ENCODE measurements at places on chromosomes 3 and 15. TPM values are rescaled to one million over a fixed set of nuclear protein-coding genes. Genes with fewer than 3 reads are reported as not detected.

Gene ZNF620
- total RNA-seq = 3.2 TPM

Gene FOXL2
- total RNA-seq = 0.14 TPM

Gene SPINK8
- not detected for total RNA-seq

DNA sequence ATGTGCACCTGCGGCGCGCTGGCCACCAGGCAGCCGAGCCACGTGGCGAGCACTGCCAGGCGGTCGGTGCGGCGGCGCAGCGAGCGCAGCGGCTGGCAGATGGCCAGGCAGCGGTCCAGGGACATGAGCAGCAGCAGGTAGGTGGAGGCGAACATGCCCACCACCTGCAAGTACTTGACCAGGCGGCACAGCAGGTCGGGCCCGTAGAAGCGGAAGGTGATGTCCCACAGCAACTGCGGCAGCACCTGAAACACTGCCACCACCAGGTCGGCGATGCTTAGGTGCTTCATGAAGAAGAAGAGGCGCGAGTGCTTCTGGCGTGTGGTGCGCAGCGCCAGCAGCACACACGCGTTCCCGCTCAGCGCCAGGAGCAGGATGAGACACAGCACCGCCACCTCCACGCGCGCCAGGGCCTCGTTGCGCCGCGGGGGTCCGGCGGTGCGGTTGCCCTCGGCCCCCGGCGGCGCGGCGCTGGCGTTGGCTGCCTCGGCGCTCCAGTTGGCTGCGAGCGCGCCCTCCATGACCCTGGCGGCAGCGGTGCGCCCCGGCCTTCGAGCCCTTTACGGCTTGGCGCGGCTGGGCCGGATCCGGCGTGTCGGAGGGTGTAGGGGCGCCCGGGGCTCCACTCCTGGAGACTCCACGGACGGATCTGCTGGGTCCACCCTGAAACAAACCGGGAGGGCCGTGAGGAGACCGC is 1.6 kb downstream of the OXTR start:
- DNase-seq = no peak

Measured in mucosa of gallbladder (tissue), 1 donor.